Stimulated activated CD4-positive, alpha-beta T cell treated with anti-CD3 and anti-CD28 coated beads, Interleukin-12 subunit alpha, Interleukin-12 subunit beta, amount 100 ng/mL, for 4 hours (primary cell): ENCODE measurements at places on chromosomes 7 and 10.

DNA sequence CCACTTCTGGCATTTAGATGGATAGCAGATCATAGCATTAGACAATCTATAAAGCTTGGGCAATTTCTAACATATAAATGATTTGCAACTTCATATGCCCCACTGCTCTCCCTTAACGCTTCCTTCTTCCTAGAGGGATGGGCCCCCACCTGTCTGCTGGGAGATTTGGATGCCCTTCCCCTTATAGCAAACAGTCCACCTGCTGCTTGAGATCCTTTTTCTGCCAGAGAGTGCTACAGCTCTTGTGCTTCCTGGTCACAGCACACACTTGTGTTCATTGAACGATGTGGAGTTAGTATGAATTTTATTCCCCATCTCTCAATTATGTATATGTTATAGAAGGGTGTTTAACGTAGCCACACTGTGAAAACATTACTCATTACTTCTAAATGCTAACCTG, 10.4 kb upstream of the PCGF5 start:
- DNase-seq = no peak

DNA sequence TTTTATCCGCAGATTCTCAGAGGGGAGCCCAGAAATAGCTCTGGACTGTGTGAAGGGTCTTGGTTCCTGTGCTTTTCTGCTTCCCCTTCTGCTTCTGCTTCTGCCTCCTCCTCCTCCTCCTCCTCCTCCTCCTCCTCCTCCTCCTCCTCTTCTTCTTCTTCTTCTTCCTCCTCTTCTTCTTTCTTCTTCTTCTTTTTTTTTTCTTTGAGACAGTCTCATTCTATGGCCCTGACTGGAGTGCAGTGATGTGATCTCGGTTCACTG, 11.6 kb downstream of the PDZD7 start:
- DNase-seq = no peak

- peak; percentile 50 for DNase-seq
Observed at GRCh38 chr7:129169171-129169671, 19.2 kb upstream of the SMO start.

DNA sequence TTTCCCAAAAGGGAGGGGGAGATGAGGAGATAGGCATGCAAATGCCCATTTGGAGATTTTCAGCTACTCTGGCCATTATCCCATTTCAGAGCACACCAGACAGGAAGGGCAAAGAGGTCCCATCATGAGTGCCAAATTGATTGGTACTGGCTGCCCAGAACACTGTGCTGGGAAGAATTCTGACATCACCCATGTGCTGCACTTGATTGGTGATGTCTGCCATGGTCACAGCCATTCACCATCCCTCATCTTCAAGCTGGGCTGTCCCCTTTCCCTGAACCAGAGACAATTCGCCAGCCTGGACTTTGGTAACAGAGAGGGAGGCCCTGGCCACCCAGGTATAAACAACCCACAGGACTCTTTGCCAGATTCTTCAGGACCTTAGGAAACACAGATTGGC, 23.2 kb upstream of the RADIL start:
- DNase-seq = no peak

DNA sequence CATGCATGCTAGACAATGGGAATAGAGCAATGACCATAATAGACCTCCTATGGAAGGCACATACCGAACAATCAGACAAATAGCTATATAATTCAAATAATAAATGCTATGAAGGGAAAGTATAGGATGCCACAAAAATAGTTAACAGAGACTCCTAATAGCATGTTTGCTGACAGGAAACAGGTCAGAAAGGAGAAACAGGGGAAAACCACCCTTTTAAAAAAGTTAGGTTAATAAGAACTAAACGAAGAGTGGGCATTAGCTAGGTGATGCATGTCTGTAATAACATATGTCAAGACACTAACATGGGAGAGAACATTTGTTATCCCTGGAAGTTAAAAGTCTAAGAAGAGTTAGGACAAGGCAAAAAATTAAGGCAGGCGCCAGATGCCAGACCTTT, 58.9 kb downstream of the ABI1 start:
- DNase-seq = no peak

GRCh38 chr10:105974803-105975456, 1189.6 kb downstream of the SORCS1 start:
- no peak for DNase-seq

GRCh38 chr7:130180571-130181262, 24.5 kb downstream of the TMEM209 start:
- peak; percentile 19 for DNase-seq

DNA sequence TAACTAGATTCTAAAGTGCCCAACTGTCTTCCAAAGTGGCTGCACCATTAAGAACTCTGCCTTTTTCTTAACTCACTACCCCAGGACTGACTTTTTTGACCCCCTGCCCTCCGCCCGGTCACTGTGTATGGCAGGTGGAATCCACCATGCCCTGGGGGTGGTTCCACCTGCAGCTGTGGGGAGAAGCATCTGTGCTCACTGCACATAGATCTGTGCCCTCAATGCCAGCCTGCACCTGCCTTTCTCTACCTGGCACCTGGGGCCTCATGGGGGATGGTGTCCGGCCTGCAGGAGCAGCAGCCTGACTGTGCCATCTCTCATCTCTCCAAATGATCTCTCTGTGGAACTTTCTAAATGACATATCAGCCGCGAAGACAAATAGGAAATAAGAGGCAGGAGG, 353.5 kb downstream of the PAXIP1 start:
- no peak for DNase-seq

- DNase-seq = peak; percentile 41
Observed at GRCh38 chr10:96339956-96340904, 18.6 kb downstream of the OPALIN start.

DNA sequence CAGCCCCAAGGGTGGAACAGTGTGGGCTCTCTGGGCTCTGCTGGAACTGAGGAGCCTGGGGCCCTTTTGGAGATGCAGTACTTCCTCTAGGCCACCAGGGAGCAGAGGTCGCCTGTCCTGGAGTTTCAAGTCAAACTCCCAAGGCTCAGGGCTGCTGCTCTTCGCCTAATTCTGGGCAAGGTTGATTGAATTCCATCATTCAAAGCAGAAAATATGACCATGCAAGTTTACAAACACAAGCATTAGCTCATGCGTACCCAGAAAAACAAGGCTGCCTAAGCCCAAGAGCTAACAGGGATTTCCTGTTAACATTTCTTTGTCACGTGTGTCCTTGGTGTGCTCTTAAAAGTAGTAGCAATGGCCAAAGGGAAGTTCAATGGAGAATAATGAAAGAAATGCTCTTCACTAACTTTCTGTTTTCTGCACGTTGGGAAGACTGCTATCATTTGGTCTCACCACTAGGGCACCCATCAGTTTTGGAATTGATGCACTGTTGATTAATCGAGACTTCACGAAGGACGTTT, 20.1 kb downstream of the LDB3 start:
- peak; percentile 33 for DNase-seq

DNA sequence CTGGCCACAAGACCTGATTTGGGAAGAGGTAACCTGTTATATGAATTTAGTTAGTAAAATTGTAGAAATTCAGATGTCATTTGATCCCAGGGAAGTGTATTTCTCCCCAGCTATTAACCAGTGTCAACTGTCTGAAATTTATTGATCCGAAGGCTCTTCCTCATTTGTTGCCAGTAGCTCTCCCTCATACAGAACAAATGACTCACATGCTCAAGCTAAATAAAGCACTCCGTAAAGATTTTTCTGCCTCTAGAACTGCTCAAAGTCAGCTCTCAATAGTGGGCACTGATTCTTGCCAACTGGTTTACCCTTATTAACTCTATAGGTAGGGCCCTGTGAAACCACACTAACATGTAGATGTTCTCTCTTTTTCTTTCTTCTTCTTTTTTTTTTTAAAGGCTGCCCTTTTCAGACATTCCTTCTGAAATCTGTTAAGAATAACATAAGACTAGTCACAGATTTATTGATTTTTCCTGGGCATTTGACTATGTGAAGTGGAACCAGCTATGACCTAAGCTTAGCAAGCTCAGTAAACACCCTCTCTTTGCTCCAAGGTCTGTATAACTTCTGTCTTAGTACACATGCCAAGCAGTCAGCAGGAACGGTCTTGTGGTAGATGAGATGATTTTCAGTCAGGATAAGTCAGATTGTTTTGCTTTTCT, 21.8 kb downstream of the RPA3 start:
- DNase-seq = no peak

- DNase-seq = no peak
Observed at GRCh38 chr10:28903063-28903462, 225.7 kb downstream of the BAMBI start.

- no peak for DNase-seq
Observed at GRCh38 chr7:110760341-110760740, 330.6 kb upstream of the LRRN3 start.

DNA sequence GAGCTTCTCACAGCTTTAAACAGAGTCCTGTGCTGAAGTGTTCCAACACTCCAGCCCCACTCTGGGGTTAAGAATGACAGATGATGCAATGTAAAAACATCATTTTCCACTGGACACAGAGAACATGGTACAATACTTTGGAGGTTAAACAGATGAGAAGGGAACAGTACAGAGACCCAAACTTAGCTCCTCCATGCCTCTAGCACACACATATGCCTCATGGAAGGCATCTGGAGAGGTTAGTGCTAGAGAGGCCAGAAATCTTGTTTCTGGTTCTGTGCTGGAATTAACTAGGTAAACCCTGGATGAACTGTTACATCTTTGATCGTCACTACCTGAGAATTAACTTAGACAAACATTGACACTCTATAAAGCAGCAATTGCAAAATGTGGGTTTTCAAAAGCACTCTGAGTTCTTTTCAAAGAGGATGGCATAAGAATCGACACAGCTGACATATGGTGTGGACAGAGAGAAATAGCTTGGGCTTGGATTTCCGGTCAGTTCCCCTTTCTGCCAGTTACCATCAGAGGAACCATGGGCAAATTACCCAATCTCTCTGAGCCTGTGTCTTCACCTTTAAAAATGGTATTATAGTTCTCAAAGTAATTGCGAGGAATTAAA, 81.9 kb downstream of the KCNMA1 start:
- DNase-seq = no peak

GRCh38 chr7:104980440-104980839, 33.6 kb upstream of the KMT2E start:
- DNase-seq = no peak

- no peak for DNase-seq
Observed at GRCh38 chr7:114939484-114940097, 17.7 kb downstream of the MDFIC start.

- DNase-seq = no peak
Observed at GRCh38 chr7:102303669-102304422, 17.2 kb downstream of the SH2B2 start.

- DNase-seq = no peak
Observed at GRCh38 chr7:57505176-57505575, 55.2 kb downstream of the ZNF716 start.

- DNase-seq = no peak
Observed at GRCh38 chr7:18505870-18506460, 10.4 kb downstream of the HDAC9 start.

DNA sequence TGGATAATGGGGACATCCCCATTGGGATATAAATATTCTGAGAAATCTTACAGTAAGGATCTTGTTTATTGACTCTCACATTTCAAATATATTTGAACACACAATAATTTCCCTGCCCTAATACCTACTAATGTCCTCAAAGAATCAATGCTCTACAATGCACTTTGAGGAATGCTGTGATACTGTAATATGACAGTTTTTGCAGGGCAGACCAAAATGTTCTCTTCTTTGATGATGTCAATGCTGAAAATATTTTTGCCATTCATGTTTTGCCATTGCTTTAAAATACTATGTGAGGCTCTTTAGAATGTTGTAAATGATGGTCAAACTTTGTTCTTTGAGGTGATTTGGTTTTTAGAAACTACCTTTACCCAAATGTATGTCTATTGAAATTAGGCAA, 594.1 kb downstream of the INHBA start:
- DNase-seq = no peak

- no peak for DNase-seq
Observed at GRCh38 chr10:124287071-124287685, 131.5 kb downstream of the OAT start.

- DNase-seq = no peak
Observed at GRCh38 chr7:156993021-156993924, 17.2 kb downstream of the MNX1 start.

- no peak for DNase-seq
Observed at GRCh38 chr7:92799446-92800211, 36.7 kb downstream of the CDK6 start.

DNA sequence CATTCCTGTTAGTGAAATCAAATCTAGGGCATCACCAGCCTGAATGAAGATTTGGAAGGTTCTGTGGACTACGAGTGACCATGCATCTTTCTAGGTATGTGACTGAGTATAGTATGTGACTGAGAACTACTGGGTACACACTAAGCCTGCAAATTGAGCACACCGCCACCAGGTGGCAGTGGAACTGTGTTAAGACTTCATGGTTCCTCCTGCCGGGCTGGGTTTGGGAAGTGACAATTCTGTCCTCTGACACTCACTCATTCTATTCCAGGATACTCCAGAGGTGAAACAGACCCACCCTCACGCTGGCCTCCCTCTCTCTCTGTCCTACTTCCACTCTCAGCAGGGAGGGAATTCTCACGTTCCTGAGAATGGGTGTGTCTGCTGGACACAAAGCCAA, 84.0 kb upstream of the TMEM248 start:
- peak; percentile 25 for DNase-seq

- no peak for DNase-seq
Observed at GRCh38 chr7:22867003-22867402, 44.4 kb upstream of the TOMM7 start.

GRCh38 chr10:99709480-99710229, 22.3 kb downstream of the COX15 start:
- DNase-seq = no peak

DNA sequence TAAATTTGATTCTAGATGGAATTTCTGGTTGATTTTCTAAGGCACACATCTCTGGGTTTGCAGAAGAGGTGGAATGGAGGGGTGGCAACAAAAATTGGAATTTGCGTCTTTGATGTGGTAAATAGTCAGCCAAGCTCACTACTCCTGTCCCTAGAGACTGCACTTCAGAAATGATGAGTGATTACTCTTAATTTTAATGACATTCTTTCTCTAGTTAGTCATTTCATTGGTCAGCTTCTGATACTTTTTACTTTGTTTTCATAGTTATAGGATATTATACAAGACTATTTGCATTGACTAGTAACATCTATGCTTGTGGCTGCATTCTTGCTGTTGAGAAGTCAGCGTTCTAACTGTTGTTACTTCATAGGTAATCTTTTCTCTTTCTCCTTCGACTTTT, 658.3 kb downstream of the SUGCT start:
- no peak for DNase-seq

DNA sequence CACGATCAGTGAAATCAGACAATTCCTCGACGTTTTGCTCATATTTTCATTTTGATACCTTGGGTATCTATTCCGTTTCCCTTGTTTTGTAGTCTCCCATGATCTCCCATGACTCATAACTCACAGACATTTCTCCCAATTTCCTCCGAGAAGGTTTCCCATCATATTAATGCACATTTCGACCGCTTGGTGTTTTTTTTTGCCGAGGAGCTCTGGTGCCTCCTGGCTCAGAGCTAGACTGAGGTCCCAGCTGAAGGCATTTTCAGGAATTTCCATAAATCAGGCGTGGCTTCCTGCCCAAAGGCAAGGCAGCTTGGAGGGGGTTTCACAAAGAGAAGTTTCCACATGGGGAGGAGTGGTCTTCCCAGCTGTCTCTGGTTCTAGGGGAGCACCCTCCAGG, 148.2 kb upstream of the TNS3 start:
- no peak for DNase-seq

- no peak for DNase-seq
Observed at GRCh38 chr10:95445223-95445836, 115.8 kb downstream of the SORBS1 start.
